ENCODE measurements at places on chromosomes 6 and 20.

GRCh38 chr6:21023210-21023609 is 489.0 kb downstream of the CDKAL1 start:
- no peak for DNase-seq

DNA sequence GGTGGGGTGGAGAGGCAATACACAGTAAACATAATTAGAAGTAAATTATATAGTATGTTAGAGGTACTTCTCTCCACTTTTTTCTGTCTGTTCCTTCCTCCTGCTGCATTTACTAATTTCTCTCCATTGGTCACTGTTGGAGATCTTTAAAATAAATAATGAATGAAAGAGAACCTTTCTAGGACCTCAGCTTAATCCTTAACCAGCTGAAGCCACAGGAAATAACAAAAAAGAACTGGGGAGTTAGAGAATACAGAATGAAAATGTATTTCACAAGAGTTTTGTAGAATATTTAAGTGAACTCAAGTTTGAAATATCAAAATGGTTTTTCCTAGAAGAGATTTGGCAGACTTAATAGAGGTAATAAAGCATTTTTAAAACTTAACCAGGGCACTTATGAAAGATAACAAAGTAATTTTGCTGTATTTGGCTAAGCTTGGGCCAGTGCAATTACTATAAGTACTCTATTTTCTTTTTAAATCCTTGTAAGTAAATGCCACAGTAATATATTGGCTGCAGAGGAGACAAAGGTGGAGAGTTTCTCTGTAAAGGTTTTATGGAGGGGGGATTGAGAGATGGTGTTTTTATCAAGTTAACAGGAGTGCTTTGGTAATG is 405.0 kb downstream of the CDKAL1 start:
- DNase-seq, result no peak

GRCh38 chr6:106692112-106692818 is 62.9 kb downstream of the QRSL1 start:
- DNase-seq, result no peak

DNA sequence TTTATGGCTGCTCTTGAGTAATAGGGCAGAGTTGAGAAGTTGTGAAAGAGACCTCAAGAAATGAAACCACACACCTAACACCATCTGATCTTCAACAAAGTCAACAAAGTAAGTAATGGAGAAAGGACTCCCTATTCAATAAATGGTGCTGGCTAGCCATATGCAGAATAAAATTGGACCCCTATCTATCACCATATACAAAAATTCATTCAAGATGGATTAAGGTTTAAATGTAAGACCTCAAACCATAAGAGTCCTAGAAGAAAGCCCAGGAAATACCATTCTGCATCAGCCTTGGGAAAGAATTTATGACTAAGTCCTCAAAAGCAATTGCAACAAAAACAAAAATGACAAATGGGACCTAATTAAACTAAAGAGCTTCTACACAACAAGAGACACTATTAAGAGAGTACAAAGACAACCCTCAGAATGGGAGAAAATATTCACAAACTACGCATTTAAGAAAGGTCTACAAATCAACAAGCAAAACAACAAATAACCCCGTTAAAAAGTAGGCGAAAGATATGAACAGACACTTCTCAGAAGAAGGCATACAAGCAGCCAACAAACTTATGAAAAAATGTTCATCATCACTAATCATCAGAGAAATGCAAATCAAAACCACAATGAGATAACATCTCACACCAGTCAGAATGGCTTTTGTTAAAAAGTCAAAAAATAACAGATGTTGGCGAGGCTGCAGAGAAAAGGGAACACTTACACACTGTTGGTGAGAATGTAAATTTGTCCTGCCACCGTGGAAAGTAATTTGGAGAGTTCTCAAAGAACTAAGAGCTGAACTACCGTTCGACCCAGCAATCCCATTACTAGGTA is 4.0 kb downstream of the MAP3K5 start:
- no peak for DNase-seq

GRCh38 chr6:160273750-160274149 is 15.1 kb upstream of the SLC22A2 start:
- DNase-seq, result no peak

GRCh38 chr6:28357036-28357435 is 7.3 kb downstream of the ZKSCAN3 start:
- DNase-seq, result no peak

GRCh38 chr6:117938311-117938995 is 31.4 kb downstream of the SLC35F1 start:
- no peak for DNase-seq

DNA sequence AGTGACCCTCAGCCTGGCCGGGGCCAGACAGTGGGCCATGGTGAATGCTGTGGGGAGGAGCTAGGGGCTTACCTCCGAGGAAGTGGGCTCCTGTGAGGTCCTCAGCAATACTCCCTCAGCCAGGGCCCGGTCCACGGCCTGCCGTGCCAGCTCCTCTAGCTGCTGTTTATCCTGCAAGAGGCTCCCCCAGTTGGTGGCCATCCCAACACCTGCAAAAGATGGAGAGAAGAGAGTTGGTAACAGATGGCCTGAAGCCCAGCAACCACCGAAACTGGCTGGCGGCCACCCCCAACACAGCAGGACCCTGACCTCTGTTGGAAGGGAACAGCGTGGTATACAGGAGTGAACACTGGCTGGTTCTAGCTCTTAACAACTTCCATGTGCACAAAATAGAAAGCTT is 4.0 kb downstream of the GSS start:
- DNase-seq, result no peak

DNA sequence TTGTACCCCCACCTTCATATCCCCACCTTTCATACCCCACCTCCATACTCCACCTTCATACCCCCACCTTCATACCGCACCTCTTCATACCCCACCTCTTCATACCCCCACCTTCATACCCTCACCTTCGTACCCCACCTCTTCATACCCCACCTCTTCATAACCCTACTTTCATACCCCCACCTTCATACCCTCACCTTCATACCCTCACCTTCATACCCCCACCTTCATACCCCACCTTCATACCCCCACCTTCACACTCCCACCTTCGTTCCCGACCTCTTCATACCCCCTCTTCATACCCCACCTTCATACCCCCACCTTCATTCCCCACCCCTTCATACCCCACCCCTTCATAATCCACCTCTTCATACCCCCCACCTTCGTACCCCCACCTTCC is 92.9 kb upstream of the NAA20 start:
- no peak for DNase-seq

GRCh38 chr20:33415948-33416347 is 14.6 kb upstream of the CDK5RAP1 start:
- no peak for DNase-seq

DNA sequence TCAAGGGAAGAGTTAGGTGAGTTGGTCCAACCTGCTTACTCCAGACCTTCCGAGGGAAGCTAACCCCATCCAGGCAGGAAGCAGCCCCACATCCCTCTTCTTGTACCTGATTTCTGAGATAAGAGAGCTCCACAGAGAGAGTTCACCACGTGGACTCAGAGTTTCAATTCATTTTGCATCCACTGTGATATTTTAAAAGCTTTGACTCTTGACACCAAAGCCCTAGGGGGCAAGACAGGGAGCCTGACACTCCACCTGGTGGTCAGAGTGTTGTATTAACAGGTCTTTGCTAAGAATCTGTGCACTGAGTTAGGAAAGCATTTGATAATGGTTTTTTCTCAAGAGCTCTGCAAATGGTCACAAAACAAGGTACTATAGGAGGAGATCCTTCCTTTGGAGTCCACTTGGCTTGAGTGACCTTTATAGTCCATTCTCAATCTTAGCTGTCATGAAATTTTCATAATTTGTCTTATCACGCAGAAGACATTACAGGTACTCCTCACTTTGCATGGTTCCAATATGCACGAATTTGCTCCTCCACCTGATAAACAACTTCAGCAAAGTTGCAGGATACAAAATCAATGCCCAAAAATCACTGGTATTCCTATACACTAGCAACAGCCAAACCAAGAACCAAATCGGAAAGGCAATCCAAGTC is 56.2 kb upstream of the RIPOR2 start:
- peak; percentile 72 for DNase-seq

GRCh38 chr6:137849181-137849980 is 17.7 kb upstream of the TNFAIP3 start:
- DNase-seq, result no peak

GRCh38 chr20:14568701-14569100 is 231.3 kb upstream of the FLRT3 start:
- DNase-seq, result no peak

- DNase-seq, result no peak
Measured at GRCh38 chr6:166618251-166618650, 8.8 kb downstream of the RPS6KA2 start.

GRCh38 chr6:146543211-146543939 is at the start of gene RAB32:
Gene RAB32, plus strand, starts transcription at chr6:146543833. Its CDS starts 39 bp downstream, at chr6:146543872.
- peak; percentile 55 for DNase-seq

- DNase-seq, result no peak
Measured at GRCh38 chr20:3606021-3606420, 57.2 kb downstream of the GFRA4 start.

GRCh38 chr20:58659841-58660240 is 8.8 kb downstream of the STX16 start:
- DNase-seq, result no peak

GRCh38 chr6:107319906-107320530 is 139.3 kb downstream of the PDSS2 start:
- no peak for DNase-seq

GRCh38 chr20:33148040-33148439 is 19.9 kb upstream of the BPIFA2 start:
- no peak for DNase-seq

DNA sequence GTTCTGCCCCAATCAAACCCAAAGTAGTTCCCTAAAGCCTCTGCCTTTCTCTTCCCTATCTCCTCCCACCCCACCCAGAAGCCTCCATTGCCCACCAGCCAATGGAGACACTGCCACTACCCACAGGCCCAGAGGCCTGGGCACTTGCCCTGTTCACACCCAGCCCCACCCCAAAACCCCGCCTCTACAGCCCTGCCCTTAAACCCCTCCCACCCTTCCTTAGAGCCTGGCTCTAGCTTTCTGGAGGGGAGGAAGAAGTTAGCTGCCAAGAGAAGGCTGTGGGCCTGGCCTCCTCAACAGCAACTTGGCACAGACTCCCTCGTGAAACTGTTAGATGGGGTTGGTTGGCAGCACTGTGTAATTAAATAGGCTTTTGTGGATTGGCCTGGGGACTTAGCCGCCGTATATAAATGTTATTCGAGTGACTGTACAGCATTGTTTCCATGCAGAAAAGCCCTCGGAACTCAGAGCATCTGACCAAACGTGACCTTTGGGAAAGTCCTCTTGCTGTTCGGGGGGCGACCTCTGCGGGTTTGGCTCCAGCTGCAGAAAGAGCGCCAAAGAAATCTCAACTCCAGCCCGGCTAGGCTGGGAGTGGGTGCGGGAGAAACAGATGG is 31.4 kb downstream of the COL11A2 start:
- DNase-seq, result peak; percentile 51

DNA sequence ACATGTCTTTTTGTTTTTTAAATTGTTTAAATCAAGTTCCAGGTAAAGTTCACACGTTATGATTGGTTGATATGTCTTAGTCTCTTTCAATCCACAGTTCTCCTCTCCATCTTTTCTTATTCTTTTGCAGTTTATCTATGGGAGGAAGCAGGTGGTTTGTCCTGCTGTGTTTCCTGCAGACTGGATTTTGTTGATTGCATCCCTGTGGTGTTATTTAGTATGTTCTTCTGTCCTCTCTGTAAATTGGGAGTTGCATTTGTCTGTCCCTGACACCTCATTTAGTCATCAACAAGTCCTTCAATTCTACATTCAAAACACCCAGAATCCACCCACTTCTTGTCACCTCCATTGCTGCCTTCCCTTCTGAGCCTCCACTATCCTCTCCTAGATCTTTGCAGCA is 8.1 kb downstream of the PACSIN1 start:
- DNase-seq, result no peak

- DNase-seq, result no peak
Measured at GRCh38 chr6:163945808-163946207, 531.3 kb downstream of the QKI start.

DNA sequence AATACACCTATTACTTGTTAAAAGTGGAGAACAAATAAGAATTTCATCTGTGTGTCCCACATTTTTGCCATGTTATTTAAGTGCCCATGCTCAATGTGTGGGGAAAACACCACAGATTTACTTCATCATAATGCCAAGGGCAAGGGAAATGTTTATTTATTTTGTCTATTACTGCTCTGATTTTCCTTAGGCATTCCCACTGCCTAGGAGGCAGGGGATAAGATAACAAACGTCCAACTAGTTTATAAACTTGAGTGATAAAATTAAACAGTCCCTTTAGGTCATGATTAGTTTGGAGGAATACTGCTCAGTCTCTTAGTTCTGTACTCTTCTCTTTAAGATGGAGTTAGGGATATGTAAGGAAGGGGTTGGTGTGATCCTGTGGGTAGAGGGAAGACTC is 598.4 kb upstream of the MARCKS start:
- DNase-seq, result no peak

- no peak for DNase-seq
Measured at GRCh38 chr6:8855411-8855810, 420.1 kb upstream of the SLC35B3 start.

DNA sequence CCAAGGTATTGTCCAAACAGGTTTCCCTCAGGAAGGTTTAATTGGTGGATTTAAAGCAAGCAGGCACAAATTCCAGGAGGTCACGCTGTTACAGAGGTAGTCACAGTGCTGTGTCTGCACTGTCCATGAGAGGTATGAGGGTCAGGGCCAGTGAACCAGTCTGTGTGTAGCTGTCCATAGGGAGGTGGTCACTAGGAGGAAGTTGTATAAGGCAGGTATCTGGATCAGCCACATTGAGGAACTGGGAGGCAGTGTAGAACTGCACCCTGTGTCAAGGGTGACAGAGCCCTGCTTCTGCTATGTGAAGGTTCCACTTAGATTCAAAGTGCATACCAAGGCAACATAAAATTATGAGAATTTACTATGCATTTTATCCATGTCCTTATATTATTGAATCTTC is 73.3 kb downstream of the MAP3K4 start:
- DNase-seq, result no peak

- no peak for DNase-seq
Measured at GRCh38 chr6:24658573-24659560, 7.8 kb downstream of the TDP2 start.

GRCh38 chr6:154479771-154480639 is 30.5 kb downstream of the CNKSR3 start:
- no peak for DNase-seq

- peak; percentile 45 for DNase-seq
Measured at GRCh38 chr6:34176261-34177031, 30.6 kb upstream of the GRM4 start.

DNA sequence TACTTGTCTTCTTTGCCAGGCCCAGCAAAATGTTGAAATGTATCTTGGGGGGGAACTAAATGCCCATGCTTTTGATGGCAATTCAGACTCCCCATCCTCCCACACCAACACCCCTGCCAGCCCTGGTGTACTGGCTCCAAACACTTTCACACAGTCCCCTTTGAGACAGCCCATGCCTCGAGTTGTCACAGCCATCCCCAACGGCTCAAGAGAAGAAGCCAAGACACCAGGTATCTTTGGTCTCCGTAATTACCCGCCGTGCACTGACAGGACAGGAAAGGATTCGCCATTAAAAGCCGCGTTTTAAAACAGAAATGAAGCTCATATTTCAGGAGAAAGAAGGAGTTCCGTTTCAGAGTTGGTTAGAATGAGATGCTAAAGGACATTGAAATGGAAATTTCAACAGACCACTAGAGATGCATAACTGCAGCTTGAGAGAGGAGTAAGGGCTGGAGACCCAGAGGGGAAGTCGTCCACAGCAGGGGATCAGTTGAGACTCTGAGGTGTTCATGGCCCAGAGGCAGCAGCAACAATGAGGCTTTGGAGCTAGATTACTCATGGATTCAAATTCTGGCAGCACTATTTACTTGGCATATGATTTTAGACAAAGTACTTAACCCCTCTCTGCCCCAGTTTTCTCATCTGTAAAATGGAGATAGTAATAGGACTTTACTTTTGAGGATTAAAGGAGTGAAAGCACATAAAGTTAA is 63.5 kb upstream of the ADGRF1 start:
- no peak for DNase-seq

Data from activated CD8-positive, alpha-beta memory T cell treated with anti-CD3 and anti-CD28 coated beads, Interleukin-2, amount 50 U/mL, for 48 hours (primary cell).